ENCODE measurements at places on chromosomes 4 and X. TPM values are rescaled to one million over a fixed set of nuclear protein-coding genes. Genes with fewer than 3 reads are reported as not detected.
A peak's percentile ranks its signal among the peaks of the same experiment; 100 is the strongest.

The KCND1 gene
- 0.04 TPM for total RNA-seq

GRCh38 chr4:17218786-17219185 lies 293.1 kb downstream of the QDPR start:
- no peaks in the 10 kb centered on the region for H3K27me3 ChIP-seq
- H3K4me3 ChIP-seq = no peak overlapping the region
- H3K27ac ChIP-seq = no peak overlapping the region

GRCh38 chr4:166012129-166013030 lies 139.3 kb downstream of the TLL1 start:
- H3K27ac ChIP-seq = no peak overlapping the region
- no peaks in the 10 kb centered on the region for H3K27me3 ChIP-seq
- no peak overlapping the region for H3K4me3 ChIP-seq
- DNase-seq = no peak
- no peaks in the 10 kb centered on the region for H3K4me1 ChIP-seq
- no peaks in the 10 kb centered on the region for H3K36me3 ChIP-seq

DNA sequence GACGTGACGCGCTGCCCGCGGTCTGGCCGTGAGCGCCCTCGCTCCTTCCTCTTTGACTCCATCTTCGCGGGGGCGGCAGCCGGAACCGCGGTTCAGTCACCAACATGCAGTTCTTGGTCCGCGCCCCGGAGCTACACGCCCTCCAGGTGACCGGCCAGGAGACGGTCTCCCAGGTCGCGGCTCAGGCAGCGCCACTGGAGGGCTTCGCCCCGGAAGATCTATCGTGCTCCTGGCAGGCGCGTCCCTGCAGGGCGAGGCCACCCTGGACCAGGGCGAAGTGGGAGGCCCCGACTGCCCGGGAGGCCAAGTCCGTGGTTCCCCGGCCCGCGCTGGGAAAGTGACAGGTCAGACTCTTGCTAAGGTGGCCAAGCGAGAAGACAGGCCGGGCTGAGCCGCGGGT lies 2.9 kb downstream of the TRIML2 start:
- no peak for DNase-seq
- no peaks in the 10 kb centered on the region for H3K4me1 ChIP-seq
- H3K4me3 ChIP-seq = no peak overlapping the region
- H3K36me3 ChIP-seq = no peaks in the 10 kb centered on the region
- no peaks in the 10 kb centered on the region for H3K27me3 ChIP-seq
- H3K27ac ChIP-seq = no peak overlapping the region

GRCh38 chrX:119273420-119274192 lies 37.5 kb downstream of the PGRMC1 start:
- H3K4me1 ChIP-seq = no peaks in the 10 kb centered on the region
- H3K4me3 ChIP-seq = peak overlapping the region; percentile 44
- DNase-seq = no peak
- H3K27me3 ChIP-seq = peaks cover 3% of the 10 kb centered on the region
- no peak overlapping the region for H3K27ac ChIP-seq

DNA sequence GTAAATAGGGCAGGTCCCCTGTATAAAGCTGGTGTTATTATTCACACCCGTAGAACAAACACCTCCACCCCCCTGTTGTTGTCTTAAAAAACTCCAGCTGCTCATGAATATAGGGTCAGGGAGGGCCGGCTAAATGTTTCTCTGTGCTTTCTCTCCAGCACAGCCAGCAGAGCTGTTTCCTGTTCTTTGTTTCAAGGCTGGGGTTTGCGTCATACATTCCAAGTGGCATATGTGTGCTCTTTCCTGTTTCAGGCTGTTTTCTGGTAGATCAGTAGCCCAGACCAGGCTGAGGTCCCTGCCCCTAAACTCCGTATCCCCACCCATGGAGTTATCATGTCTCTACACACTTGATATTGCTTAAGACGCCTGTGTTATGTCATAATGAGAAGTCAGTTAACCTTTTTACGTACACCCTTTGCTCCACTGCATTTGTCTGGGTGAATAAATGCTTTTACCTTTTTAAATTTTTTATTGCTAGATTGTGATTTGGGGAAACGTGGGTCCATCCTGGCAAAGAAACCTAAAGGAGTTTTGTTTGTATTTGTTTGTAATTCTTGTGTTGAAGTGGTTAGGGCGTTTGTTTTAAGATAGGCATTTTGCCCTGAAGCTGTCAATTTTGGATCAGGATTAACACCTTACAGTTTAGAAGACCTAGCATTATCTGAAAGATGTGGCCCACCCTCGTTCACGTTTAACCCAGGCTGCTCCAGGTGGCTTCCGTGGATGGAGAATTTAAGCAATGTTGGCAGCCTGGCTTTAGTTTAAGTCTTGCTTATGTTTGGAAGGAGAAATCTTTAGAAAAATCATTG lies 3.3 kb downstream of the KLF3 start:
- H3K36me3 ChIP-seq = no peaks in the 10 kb centered on the region
- peak; percentile 30 for DNase-seq
- H3K27ac ChIP-seq = peak overlapping the region; percentile 95

The STK32B gene
- total RNA-seq = 0.09 TPM

DNA sequence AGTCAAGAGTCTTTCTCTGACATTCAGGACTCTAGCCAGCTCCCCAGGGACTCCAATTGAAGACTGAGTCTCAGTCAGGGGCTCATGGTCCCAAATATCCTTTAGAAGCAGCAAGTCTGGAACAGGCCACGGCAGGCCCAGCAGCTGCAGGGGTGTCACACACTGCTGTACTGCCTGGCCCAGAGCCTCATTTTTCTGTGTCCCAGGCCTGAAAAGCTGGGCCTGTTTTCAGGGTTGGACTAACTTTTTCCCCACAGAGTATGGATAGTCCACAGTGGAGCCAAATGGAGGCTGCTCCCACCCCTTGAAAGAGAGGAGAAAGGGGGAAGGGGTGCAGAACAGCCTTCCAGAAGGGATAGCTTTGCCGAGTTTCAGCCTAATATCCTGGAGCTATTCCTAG lies 146.8 kb upstream of the NALF2 start:
- H3K4me3 ChIP-seq = no peak overlapping the region
- DNase-seq = no peak
- no peaks in the 10 kb centered on the region for H3K4me1 ChIP-seq

GRCh38 chrX:9847071-9847470 lies 60.8 kb downstream of the SHROOM2 start:
- no peak overlapping the region for H3K27ac ChIP-seq
- no peaks in the 10 kb centered on the region for H3K36me3 ChIP-seq
- no peaks in the 10 kb centered on the region for H3K4me1 ChIP-seq
- H3K27me3 ChIP-seq = no peaks in the 10 kb centered on the region
- no peak overlapping the region for H3K4me3 ChIP-seq
- no peak for DNase-seq

DNA sequence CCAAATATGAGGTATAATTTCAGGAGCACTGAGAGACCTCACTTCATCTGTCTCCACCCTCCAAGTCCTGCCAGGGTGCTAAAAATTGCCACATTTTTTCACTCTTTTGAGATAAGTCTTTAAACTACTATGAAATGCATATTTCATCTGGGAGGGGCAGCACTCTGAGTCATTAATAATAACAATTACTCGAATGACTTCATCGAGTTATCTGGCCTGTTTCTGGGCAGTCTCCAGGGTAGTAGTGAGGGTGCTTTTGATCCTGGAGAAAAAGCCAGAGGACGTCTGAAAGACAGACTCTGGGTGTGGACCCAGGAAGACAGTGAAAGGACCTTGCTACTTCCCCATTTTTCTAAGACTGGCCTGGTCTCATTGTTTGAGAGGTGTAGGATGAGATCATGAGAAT lies 42.3 kb upstream of the SRD5A3 start:
- H3K27ac ChIP-seq = peak overlapping the region; percentile 41
- no peaks in the 10 kb centered on the region for H3K27me3 ChIP-seq
- H3K4me1 ChIP-seq = peaks cover 5% of the 10 kb centered on the region
- no peaks in the 10 kb centered on the region for H3K36me3 ChIP-seq
- no peak for DNase-seq
- no peak overlapping the region for H3K4me3 ChIP-seq

- H3K27ac ChIP-seq = no peak overlapping the region
- no peaks in the 10 kb centered on the region for H3K27me3 ChIP-seq
- DNase-seq = no peak
- H3K4me1 ChIP-seq = peaks cover 4% of the 10 kb centered on the region
- H3K36me3 ChIP-seq = no peaks in the 10 kb centered on the region
These were observed 10.2 kb upstream of the CLDN24 start for GRCh38 chr4:183332447-183332846.

DNA sequence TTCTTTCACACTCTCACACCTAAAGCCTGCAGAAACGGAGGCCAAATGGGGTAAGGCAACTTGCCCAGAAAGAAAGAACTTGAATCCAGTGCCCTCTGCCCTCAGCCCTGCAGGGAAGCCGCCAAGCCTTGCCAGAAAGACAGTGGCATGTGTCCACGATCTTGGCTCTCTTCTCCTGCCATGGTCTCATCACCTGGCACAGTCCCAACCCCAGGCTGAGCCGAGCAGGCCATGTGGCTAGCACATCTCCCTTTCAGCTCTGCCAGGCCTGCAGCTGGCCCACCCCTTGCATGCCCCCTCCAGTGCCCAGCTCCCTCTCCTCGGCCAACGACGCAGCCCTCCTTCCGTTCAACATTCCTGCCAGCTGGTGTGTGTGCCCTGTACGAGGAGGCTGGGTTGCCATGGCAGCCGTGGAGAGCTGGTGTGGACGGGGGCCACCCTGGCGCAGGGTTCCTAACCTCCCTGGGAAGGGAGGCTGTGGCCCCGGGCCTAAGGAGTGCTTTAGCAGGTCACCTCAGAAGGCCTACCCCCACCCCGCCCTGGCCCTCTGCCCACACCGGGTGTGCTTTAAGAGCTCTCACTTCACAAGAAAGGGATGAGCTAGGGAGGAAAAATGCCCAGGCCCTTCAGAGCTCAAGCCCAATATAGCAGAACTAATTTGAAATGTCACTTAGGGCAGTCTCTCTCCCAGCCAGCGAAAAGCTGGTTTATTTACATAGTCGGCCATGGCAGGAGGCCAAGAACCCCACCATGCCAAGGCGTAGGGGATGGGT lies 73.0 kb upstream of the PJA1 start:
- H3K4me3 ChIP-seq = no peak overlapping the region
- H3K27me3 ChIP-seq = no peaks in the 10 kb centered on the region
- no peak overlapping the region for H3K27ac ChIP-seq
- no peak for DNase-seq
- H3K4me1 ChIP-seq = peaks cover 11% of the 10 kb centered on the region

DNA sequence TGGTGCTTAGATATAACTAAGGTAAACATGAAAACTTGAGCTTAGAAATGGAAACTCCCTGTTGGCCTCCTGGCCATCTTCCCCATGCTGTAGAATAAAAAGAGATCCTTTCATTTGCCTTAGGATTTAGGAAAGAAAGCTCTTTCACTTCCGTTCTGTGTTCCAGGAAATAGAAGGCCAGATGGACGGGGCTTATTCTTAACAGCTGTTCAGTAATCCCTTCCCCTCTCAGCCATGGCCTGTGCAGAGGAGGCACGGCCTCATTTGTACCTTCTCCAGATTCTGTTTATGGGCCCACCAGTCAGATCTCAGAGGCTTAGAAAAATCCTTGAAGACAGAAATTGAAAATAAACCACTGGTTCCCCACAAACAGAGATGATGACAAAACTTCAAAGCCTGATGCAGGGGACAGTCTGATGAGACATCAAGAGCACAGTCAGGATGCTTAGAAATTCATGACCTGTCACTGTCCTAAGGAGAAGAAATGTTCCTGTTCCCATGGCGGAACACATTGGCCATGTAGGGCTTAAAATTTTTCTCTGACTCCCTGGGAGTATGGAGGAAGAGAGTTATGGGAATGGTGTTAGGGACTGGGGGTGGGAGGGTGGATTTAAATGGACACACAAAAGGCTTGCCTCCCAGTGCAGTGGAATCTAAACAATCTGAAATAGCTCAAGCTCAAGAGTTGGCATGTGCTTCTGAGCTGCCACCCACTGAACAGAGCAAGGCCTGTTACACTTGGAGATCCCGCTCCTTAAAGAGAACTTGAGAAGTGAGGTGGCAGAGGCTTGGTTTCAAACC lies 188.8 kb downstream of the SOWAHB start:
- no peaks in the 10 kb centered on the region for H3K27me3 ChIP-seq
- no peak for DNase-seq
- H3K4me1 ChIP-seq = no peaks in the 10 kb centered on the region
- H3K36me3 ChIP-seq = no peaks in the 10 kb centered on the region
- peak overlapping the region; percentile 31 for H3K27ac ChIP-seq

GRCh38 chr4:41079881-41080560 lies 134.3 kb downstream of the APBB2 start:
- no peaks in the 10 kb centered on the region for H3K27me3 ChIP-seq
- no peaks in the 10 kb centered on the region for H3K4me1 ChIP-seq

- H3K27ac ChIP-seq = no peak overlapping the region
- no peaks in the 10 kb centered on the region for H3K36me3 ChIP-seq
- no peaks in the 10 kb centered on the region for H3K4me1 ChIP-seq
- no peaks in the 10 kb centered on the region for H3K27me3 ChIP-seq
These were observed 120.6 kb upstream of the NUDT6 start for GRCh38 chr4:123043013-123043412.

The MAP7D2 gene
- 0.38 TPM for total RNA-seq

DNA sequence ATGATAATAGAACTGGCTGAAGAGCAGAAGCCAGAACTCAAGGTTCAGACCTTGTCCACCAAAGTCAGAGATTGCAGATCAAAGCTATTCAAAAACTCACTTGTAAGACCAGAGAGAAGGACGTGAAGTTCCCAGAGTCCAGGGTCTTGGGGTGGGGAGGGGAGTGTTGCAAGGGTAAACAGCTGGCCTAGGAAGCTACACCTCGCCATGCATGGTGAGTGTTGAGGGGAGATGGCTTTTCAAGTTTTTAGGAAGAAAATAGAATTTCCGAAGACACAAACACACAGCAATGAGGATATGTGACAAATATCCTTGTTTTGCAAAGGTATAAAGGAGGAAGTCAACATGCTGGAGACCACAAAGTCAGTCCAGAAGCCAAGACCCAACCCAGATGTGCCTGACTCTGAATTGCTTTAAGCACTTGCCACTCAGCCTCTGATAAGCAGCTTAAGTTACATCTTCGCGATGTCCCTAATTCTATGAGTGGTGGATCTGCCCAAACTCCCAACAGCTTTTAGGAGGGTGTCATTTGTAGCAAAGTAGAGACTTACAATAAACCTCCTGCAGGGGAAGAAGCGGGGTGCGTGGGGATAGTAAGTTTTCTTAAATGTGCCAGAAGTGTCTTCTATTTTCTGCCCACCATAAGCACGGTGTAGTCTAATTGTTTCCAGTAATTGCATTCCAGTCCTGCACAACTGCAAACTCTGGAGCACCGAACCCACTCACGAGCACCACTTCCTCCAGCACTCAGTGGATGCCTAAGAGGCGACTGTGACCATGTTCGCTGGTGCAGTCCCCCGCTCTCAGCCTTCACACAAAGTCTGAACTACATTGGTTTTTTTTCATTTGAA lies 26.5 kb downstream of the HAND2 start:
- H3K27ac ChIP-seq = no peak overlapping the region
- H3K36me3 ChIP-seq = no peaks in the 10 kb centered on the region
- no peaks in the 10 kb centered on the region for H3K27me3 ChIP-seq
- DNase-seq = no peak
- H3K4me3 ChIP-seq = no peak overlapping the region
